Left ventricle myocardium inferior (tissue), 1 donor: ENCODE measurements at places on chromosomes 12 and 14.

DNA sequence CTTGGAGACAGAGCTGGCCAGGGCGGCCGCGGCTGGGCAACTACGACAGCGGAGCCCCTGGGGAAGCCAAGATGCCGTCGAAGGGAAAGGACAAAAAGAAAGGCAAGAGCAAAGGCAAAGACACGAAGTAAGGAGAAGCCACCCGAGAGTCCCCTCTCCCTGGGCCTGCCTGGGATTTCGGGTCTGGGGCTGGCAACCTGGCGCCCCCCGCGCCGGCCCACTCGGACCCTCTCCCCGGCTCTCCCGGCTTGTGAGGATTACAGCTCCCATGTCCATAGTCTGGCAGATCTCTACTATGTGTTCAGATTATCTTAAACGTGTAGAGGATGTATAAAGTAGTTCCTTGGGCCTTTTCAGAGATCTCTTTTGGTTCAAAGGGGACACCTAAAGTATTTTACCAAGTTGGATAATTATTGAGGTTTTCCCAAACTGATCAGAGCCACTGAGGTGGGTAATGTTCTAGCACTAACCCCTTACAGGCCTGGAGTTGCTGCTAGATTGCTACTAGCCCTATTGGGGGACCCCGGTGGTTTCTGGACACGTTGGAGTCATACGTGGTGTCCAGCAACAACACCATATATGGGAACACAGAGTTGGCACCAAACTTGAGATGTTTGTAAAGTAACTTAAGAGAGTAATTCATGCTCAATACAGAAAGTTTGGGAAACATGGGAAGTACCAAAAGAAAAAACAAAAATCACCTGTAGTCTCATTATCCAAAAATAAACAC is 424 bp downstream of the BBOF1 start:
- H3K27me3 ChIP-seq = no peaks in the 10 kb centered on the region
- peak overlapping the region; percentile 98 for H3K4me3 ChIP-seq
- no peak for DNase-seq
- H3K27ac ChIP-seq = peak overlapping the region; percentile 99

DNA sequence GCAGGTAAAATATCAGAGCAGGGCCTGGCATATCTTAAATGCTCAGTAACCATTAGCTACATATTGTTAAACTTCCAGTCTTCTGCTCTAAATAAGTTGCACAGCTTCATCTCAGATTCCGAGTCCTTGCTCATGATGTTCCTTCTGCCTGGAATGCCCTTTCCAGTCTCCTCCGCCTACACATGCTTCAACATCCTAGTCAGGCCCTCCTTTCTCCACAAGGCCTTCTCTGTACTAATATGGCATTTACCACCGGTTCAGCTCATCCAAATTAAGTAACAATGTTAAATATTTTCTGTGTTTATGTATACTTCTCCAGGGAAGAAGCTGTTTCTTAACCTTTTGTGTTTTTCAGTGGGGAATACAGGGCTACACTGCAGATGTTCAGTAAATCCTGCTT is 8.5 kb downstream of the DHH start:
- peaks cover 33% of the 10 kb centered on the region for H3K4me1 ChIP-seq
- H3K27me3 ChIP-seq = peaks cover 28% of the 10 kb centered on the region
- no peak for DNase-seq
- no peak overlapping the region for H3K4me3 ChIP-seq

DNA sequence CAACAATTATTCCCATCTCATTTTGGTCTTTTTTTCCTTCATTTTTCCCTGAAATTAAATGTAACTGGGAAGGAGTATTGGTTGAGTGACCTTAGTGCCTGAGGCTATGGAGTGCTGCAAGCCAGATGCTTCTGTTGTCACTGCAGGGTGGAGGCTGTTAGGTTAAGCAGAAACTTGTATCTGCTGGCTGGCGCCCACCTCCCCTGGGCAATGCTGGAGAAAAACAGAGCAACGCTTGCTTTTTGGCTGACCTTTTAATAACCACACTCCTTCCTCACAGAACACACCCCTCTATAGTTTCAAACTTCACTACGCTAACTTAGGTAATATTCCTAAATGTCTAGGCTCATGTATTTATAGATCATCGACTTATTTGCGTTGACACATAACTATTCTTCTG is 583.5 kb upstream of the NOVA1 start:
- no peaks in the 10 kb centered on the region for H3K27me3 ChIP-seq
- no peaks in the 10 kb centered on the region for H3K36me3 ChIP-seq
- no peaks in the 10 kb centered on the region for H3K4me1 ChIP-seq
- H3K4me3 ChIP-seq = no peak overlapping the region
- peak; percentile 18 for DNase-seq

GRCh38 chr12:48292040-48292439 is 58.7 kb downstream of the ZNF641 start:
- no peak overlapping the region for H3K27ac ChIP-seq
- peaks cover 8% of the 10 kb centered on the region for H3K4me1 ChIP-seq
- H3K36me3 ChIP-seq = no peaks in the 10 kb centered on the region
- DNase-seq = no peak
- peaks cover 12% of the 10 kb centered on the region for H3K27me3 ChIP-seq
- H3K4me3 ChIP-seq = no peak overlapping the region

- no peak overlapping the region for H3K27ac ChIP-seq
- H3K4me3 ChIP-seq = no peak overlapping the region
- H3K27me3 ChIP-seq = no peaks in the 10 kb centered on the region
- H3K4me1 ChIP-seq = no peaks in the 10 kb centered on the region
- no peaks in the 10 kb centered on the region for H3K36me3 ChIP-seq
- DNase-seq = no peak
Measured at GRCh38 chr12:27104546-27104945, 22.2 kb upstream of the C12orf71 start.

- no peaks in the 10 kb centered on the region for H3K4me1 ChIP-seq
- no peaks in the 10 kb centered on the region for H3K36me3 ChIP-seq
- no peak overlapping the region for H3K27ac ChIP-seq
- H3K27me3 ChIP-seq = peaks cover 55% of the 10 kb centered on the region
- DNase-seq = no peak
- H3K4me3 ChIP-seq = no peak overlapping the region
Measured at GRCh38 chr12:107243341-107243740, 150.0 kb upstream of the CRY1 start.

DNA sequence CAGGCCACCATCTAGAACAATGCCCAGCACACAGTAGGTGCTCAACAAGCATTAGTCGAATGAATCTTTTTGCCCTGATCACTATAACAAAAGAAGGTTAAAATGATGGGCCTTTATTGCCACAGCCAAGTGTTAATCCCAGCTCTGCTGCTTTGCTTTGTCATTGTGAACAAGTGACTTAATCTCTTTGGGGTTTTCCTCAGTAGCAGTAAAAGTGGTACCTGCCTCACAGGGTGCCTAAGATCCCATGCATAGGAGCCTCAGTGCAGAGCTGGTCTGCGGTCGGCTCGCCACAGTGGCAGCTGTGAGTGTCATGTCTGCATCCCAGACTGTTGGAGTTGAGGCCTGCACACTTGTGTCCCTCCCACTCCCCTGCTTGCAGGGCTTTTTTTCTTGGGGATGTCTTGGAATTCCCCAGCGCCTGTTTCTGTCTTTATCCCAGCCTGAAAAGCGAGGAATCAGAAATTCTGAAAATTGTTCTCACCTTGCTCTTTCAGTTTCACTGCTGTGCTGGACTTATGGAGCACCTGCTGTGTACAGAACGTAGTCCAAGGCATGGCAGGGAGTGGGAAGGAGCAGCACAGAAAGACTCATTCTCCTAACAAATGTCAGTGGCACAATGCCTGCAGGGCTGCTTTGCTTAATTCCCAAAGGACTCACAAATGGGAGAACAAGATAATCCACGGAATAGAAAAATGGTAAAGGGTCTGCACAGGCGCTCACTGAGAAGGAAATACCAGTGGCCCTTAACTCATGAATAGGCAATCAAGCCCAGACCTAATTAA is 90.8 kb downstream of the EML1 start:
- no peaks in the 10 kb centered on the region for H3K36me3 ChIP-seq
- H3K4me1 ChIP-seq = peaks cover 12% of the 10 kb centered on the region
- H3K27me3 ChIP-seq = no peaks in the 10 kb centered on the region
- no peak overlapping the region for H3K27ac ChIP-seq
- no peak for DNase-seq

- peaks cover 30% of the 10 kb centered on the region for H3K4me1 ChIP-seq
- no peak for DNase-seq
- no peaks in the 10 kb centered on the region for H3K36me3 ChIP-seq
- no peak overlapping the region for H3K4me3 ChIP-seq
- peak overlapping the region; percentile 73 for H3K27ac ChIP-seq
Measured at GRCh38 chr14:68231898-68232297, 412.3 kb downstream of the RAD51B start.

- H3K27ac ChIP-seq = no peak overlapping the region
- H3K36me3 ChIP-seq = no peaks in the 10 kb centered on the region
- peaks cover 17% of the 10 kb centered on the region for H3K27me3 ChIP-seq
- H3K4me3 ChIP-seq = no peak overlapping the region
Measured at GRCh38 chr12:11578461-11578993, 70.9 kb upstream of the ETV6 start.
